ENCODE measurements at places on chromosomes 1 and 21.

GRCh38 chr21:32474179-32475059 lies 61.9 kb downstream of the EVA1C start:
- no peak for DNase-seq

DNA sequence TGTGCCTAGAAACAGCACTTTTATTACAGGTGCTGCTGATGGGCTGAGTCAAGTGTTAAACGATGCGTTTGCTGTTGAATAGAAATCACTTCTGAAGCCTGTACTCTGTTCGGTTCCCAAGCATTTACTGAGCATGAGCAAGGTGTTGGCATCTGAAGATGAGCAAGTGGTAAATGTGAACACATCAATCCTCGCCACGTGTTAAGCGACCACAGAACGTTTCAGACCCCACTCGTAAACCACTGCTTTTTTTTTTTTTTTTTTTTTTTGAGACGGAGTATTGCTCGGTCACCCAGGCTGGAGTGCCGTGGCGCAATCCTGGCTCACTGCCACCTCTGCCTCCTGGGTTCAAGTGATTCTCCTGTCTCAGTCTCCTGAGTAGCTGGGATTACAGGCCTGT lies 241.2 kb downstream of the SETD4 start:
- DNase-seq: no peak

GRCh38 chr1:227558732-227559262 lies 4.6 kb upstream of the ZNF678 start:
- DNase-seq: no peak

GRCh38 chr1:104797982-104798381 lies 1048.3 kb downstream of the AMY1C start:
- no peak for DNase-seq

Data from GM04504 (cell line).